Fibroblast of mammary gland (primary cell): ENCODE measurements at places on chromosomes 4 and X.

GRCh38 chrX:40843643-40844042, 108.3 kb upstream of the MED14 start:
- DNase-seq: no peak

DNA sequence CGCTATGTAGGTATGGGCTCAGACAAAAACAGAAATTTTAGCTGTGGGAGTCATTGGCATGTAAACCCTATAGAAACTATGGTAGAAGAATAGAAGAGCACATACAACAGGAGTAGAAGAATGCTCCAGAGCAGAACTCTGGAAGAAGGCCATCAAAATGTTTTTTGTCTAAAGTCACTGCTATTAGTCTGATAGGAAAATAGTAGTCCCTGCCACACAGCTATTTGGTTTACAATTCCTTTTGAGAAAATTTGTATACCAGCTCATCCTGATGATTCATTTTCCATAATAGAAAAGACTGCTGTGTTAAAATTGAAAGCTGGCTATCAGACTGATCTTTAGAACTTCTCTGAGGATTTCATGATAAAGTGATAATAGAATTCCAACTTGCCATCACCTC, 32.8 kb upstream of the ADAD1 start:
- no peak for DNase-seq

DNA sequence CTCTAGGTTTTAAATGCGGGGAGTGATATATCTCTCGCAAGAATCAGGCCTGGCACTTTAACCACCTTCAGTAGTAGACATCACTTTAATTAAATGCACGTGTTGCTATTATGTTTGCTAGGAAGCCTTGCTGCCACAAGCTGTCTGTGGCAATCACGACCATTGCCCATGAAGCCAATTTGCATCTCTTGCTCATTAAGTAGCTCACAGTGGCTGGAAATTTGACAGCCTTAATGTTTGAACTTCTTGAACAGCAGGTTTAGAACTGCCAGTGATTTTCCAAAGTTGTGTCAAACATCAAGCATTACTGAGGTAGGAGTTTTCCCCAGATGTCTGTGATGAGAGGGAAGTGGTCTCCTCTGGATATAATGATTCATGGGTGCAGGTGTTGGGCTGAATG, 642.3 kb upstream of the CPEB2 start:
- DNase-seq: no peak

GRCh38 chr4:74758551-74759145, 35.7 kb downstream of the BTC start:
- no peak for DNase-seq
